Kidney (tissue), 22 donors: ENCODE measurements at places on chromosomes 7 and 10. TPM values are rescaled to one million over a fixed set of nuclear protein-coding genes. Genes with fewer than 3 reads are reported as not detected.

DNA sequence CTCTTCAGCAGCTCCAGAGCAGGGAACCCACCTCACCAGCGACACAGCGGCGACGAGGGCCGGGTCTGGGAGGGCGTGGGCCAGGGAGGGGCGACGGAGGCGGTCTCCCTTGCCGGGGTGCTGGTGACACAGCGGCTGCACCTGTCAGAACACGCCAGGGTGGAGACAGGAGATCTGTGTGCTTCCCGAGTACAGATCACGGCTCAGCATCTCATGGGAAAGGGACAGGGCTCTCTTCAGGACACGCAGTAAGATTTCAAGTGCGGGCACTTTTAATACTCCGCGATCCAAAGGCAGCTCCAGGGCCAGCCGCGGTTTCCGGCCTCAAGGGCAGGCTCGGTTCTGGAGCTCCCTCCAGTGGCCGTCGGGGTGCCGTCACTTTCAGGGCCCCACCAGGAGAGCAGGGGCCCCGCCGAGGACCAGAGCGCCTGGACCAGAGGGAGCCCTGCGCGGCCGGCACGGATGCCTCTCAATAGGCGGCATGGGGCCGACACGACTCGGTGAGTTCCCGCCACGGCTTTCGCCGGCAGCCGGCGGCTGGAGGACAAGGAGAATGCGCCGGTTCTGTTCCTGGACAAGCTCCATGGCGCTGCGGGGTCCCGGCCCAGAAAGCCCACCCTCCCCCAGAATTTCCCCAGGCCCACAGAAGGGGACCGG is 21.4 kb downstream of the GPR146 start:
- H3K27ac ChIP-seq, result no peak overlapping the region
- H3K4me3 ChIP-seq, result no peak overlapping the region
- H3K27me3 ChIP-seq, result no peaks in the 10 kb centered on the region
- H3K36me3 ChIP-seq, result no peaks in the 10 kb centered on the region
- DNase-seq, result peak; percentile 87

DNA sequence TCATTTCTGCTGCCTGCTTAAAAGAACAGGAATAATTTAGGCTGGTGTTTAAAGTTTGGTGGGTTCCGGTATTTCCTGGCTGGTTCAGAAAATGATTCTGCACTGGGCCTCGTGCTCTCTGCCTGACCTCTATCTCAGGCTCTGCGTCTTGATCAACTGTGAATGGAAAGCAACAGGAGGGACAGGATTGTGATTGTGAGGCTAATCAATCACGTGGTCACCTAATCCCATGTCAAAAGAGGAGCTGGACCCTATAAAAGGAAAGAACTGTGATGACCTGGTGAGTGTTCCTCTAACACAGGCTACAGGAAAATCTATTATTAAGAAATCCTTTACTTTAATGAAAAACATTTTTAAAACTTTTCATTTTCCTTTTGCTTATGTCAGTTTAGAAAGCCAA is at the start of gene DHX32:
TSS of gene DHX32 (minus strand) at position 101 of the 400 bp plus-strand sequence. CDS start 468 bp downstream, outside the sequence.
- no peak within 1 kb of the TSS for H3K4me3 ChIP-seq
- H3K36me3 ChIP-seq, result peaks cover 6% of the 10 kb centered on the region
- no peak for DNase-seq
- no peaks in the 10 kb centered on the region for H3K27me3 ChIP-seq

GRCh38 chr10:64636461-64636860 is 1115.3 kb downstream of the REEP3 start:
- H3K4me3 ChIP-seq, result no peak overlapping the region
- H3K27ac ChIP-seq, result no peak overlapping the region
- no peaks in the 10 kb centered on the region for H3K36me3 ChIP-seq
- no peak for DNase-seq

SEM1 gene
- 45.4 TPM for total RNA-seq

DNA sequence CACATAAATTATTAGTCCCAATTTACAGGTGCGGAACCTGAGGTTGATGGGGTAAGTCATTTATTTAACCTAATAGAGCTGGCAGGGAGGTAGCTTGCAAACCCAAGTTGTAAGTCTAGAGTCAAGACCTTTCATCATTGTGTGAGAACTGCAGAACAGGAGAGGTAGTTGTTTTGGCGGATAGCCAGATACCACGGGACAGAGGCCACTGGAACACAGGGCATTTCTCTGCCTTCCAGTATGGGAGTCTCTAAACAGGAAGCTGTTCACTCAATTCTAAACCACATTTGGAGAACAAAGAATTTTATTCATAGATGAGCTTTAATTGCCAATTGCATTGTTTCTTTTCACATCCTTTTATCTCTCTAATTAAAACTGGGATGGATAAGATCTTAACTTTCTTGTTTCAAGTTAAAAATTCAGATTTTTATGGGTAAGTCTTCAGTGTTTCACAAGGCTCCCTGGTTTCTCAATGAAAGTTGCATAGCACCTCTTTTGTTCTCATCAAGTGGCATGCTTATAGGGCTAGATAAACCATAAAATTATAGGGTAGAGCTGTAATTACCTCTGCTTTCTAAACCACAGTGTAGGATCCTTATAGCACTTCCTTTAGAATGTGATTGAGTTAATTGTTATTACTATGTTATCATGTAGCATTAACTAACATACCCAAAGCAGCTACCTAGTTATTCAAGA is 489.0 kb downstream of the GATA3 start:
- H3K4me1 ChIP-seq, result no peaks in the 10 kb centered on the region
- H3K4me3 ChIP-seq, result no peak overlapping the region
- H3K27ac ChIP-seq, result no peak overlapping the region
- H3K36me3 ChIP-seq, result no peaks in the 10 kb centered on the region
- no peaks in the 10 kb centered on the region for H3K27me3 ChIP-seq

DNA sequence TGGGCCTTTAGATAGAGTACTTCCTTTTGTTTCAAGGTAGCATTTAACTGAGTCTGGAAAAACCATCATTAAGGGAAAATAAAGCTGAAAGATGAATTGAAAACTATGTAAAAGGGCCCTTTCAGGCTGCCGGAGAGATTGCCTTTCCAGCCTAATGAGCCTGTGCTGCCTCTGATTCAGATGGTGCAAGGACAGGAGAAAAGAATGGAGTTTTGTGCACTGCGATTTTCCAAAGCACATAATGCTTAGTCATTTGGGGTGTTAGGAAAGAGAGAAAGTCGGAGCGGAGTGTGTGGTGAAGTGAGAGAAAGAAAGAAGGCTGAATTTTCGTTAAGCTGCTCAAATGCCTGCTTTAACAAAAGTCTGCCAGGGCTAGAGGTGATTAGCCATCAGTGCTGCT is 259.7 kb downstream of the PAXIP1 start:
- no peak overlapping the region for H3K4me3 ChIP-seq
- no peaks in the 10 kb centered on the region for H3K27me3 ChIP-seq
- DNase-seq, result no peak
- no peaks in the 10 kb centered on the region for H3K4me1 ChIP-seq
- no peaks in the 10 kb centered on the region for H3K36me3 ChIP-seq

LRIT1 gene
- not detected for total RNA-seq

DNA sequence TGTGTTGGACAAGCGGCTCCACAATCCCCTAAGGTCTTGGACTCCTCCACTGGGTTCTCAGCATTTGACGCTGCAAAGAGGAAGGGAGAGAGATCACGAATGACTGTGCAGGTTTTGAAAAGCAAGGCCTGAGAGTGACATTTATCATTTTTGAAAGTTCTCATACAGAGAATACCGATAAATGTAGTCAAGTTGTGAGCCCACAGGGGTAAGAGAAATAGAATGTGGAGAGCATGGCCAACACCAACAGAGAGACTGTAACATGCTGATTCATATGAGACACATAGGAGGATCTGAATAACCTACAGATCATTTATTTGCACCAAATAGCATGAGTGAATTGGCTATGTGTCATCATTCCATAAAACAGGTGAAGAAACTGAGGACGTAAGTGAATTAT is 230.5 kb upstream of the MBL2 start:
- DNase-seq, result no peak
- H3K27me3 ChIP-seq, result no peaks in the 10 kb centered on the region

GRCh38 chr7:115722302-115722977 is 308.1 kb downstream of the TFEC start:
- no peak overlapping the region for H3K27ac ChIP-seq
- no peaks in the 10 kb centered on the region for H3K4me1 ChIP-seq
- H3K27me3 ChIP-seq, result no peaks in the 10 kb centered on the region
- no peak for DNase-seq
- no peak overlapping the region for H3K4me3 ChIP-seq

NPY4R2 gene
- not detected for total RNA-seq

GRCh38 chr10:122343135-122343800 is 31.2 kb upstream of the PLEKHA1 start:
- H3K4me3 ChIP-seq, result no peak overlapping the region
- no peak overlapping the region for H3K27ac ChIP-seq
- peaks cover 16% of the 10 kb centered on the region for H3K4me1 ChIP-seq
- H3K36me3 ChIP-seq, result no peaks in the 10 kb centered on the region
- DNase-seq, result no peak

CCL24 gene
- not detected for total RNA-seq

HABP2 gene
- 25.6 TPM for total RNA-seq

DNA sequence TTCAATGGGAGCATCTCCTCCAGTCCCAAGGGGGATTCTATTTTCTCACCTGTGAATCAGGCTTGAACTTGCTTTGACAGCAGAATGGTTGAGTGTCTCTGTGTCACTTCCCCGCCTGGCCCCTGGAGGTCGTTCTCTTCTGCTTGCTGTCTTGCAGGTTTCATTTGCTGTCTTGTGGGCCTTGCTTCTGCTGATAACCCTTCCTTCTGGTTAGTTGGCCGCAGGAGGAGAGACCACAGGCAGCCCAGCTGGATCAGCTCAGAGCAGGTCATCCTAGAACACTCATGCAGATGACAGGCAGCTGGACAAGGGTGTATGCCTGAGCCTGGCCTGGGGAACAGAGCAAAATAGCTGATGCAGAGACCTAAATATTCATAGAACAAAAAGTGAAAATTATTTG is 344.2 kb upstream of the ADARB2 start:
- H3K4me3 ChIP-seq, result no peak overlapping the region
- peaks cover 5% of the 10 kb centered on the region for H3K4me1 ChIP-seq
- H3K27ac ChIP-seq, result no peak overlapping the region
- H3K36me3 ChIP-seq, result no peaks in the 10 kb centered on the region
- no peaks in the 10 kb centered on the region for H3K27me3 ChIP-seq

EVX1 gene
- not detected for total RNA-seq
